ENCODE measurements at places on chromosomes 5 and 9.

DNA sequence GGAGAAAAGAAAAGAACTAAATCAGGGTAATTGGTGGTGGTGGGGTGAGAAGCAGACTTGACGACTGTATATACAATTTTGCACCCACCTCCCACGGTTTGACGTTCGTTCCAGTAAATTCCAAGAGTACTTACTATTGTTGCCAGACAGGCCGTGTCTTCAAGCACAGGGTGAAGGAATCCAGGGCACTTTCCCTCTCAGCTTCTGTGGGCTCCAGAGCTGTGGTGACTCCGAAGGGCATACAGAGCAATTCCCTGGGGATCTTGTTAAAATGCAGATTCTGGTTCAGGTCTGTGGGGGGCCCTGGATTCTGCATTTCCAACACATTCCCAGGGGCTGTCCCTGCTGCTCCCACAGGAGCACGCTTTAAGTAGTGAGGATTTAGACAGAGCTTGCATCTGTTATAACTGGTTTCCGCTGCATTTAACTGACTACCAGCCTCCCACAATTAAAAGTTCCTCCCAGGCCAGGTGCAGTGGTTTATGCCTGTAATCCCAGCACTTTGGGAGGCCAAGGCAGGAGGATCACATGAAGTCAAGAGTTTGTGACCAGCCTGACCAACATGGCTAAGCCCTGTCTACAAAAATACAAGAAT lies 49.3 kb upstream of the FANCC start:
- no peak for DNase-seq

DNA sequence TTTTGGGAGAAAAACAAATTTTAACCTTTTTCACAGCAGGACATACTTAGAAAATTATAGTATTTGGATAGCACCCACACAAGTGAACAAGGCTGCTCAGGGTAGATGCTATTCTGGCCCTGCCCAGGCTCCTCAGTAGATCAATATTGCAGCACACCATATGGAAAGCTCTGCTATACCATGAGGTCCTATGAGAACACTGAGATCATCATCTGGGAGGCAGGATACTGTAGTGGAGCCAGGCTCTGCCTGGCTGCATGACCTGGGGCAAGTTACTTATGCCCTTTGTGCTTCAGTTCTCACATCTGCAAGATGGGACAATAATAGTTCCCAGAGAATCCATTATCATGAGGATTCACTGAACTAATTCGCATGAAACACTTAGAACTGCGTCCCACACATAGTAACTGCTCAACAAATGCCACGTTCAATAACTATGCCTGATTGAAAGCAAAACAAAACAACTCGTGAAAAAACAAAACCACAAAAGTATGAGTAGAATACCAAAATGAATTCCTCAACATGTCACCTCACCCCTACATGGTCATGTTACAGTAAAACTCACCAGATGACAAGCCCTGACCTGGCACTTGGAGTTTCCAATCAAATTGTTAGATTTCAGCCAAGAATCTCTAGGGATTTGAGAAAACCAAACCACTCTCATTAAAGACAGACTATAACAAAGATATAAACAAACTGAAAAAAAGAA lies 31.9 kb downstream of the ARSB start:
- DNase-seq: no peak

DNA sequence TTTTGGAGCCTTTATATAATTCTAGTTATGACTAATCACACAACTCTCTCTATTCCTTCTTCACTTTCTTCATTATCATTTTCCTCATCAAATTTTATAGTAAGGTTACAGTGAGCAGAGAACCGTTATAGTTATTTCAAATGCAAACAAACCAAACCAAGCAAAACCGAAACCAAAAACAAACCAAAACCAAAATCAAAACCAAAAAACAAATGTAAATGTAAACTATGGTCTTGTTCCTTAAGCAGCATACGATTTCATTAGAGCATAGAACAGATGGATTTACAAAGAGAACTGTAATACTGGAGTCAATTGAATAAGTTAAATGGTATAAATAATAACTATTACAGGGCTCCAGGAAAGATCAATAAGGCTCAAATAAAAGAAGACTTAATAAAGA lies 447.1 kb downstream of the LRRC70 start:
- no peak for DNase-seq

- DNase-seq: no peak
These were observed 21.0 kb downstream of the F2RL2 start for GRCh38 chr5:76602094-76602726.

GRCh38 chr5:55540525-55540924 lies 5.8 kb upstream of the PLPP1 start:
- DNase-seq: no peak

DNA sequence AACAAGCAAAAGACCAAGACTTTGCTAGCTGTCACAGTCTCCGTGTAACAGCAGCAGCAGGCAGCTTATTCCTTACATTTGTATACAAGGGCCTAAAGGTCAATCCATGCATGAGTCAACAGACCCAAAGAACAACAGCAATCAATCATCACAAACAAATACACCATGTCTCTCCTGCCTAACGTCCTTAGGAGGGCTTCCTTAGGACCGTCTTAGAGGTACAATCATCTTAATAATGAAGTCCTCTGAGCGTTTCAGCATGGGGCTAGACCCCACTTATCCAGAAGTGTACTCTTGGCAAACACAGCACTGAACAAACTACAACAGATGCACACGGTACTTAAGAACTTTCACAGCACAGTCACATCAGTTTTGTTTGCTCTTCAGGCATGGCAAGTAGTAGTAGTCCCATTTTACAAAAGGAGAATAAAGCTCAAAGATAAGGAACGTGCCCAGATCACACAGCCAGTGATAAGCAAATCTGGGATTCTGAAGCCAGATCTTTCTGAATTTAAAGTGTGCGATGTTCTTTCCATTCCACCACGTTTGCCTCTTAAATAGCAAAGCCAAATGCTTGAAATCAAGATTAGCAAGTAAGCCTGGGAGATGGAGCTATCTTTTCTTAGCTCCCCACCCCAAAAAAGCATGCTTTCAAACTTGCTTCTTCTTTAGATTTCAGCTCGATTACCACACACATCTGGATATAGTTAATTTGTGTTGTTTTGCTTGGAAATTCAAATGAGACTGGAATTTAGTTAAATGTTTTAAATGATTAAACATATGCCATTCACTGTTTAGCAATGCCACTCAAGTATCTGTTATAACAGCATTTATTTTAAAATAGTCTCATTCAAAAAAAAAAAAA lies 24.2 kb downstream of the PSMB7 start:
- no peak for DNase-seq

DNA sequence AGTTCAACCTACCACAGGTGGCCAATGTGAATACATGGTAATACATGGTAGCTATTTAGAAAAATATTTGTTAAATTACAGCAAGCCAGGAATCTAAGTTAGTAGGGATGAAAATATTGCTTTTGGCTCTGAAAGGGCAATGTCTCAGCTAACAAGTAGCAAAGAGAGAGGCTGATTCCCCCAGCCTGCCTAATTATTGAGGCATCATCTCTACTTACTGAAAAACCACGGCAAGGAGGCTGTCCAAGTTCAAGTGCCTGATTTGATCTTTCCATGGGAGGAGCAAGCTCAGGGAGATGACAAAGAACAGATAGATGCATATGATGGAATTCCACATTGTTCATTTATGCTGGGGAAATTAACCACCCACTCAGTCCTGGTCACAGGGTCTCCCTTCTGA lies 28.7 kb upstream of the UBTD2 start:
- DNase-seq: no peak

DNA sequence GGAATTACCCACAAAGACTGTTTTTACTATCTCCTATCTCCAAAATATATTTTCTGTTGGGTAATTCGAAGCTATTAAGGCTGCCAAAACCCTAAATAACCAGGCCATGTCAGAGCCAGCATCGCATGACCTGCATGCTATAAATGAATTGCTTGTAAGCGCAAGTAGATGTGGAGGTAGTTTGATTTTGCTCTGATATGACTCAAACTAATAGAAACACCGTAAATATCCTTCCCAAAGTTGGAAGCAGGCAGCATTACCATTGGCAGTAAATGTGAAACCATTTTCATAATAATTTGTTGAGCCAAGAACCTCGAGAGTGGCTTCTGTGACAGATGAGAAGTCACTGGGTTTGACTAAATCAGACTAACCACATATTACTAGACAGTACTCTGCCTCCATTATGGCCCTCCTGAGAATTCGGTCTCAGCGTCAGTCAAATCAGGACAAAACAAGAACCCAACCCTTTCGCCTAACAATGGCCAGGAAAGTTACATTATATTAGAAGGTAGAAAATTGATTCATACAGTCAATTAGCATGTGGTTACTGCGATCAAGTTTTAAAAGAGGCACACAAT lies 289.8 kb downstream of the SPOCK1 start:
- DNase-seq: no peak

GRCh38 chr9:29039258-29039657 lies 1466.0 kb upstream of the C9orf72 start:
- no peak for DNase-seq

DNA sequence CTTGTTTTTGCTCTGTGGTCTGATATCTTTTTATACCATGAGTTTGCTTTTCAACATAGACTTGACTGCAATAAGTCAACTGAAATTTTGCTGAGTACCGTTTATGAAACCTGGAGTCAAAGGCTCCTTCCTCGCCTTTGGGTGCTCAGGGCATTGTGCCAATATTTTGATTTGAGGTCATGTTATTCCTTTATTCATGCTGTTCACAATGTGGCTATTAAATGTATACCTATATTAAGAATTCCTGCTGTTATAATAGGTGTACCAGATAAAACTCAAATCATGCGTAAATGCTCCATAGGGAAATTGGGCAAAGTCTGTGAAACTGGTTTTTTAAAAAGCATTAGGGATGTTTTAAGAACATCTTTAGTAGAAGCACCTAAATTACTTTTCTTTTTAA lies 334.0 kb upstream of the NUDT12 start:
- DNase-seq: no peak

DNA sequence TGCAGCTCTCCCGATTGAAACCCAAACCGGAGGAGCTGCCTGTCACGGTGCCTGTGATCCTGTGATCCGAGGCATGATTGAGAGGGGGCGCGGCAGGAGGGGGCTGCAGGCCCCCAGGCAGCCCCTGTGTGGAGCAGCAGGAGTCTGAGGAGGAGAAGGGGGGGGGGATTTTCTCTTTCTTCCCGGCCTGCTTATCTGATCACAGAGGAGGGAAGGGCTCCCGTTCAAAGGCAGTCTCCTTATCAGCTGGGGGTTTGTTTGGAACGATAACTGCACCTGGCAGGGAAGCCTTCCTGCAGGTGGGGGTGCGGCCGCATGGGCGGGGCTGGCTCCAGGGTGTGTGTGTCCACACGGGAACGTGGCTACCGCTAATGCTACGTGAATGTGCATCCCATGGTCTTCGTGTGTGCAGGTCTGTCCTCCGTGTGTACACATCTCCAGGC lies 38.4 kb downstream of the LMX1B start:
- DNase-seq: no peak

GRCh38 chr9:137237759-137238726 lies 3.0 kb upstream of the TUBB4B start:
- DNase-seq: no peak

DNA sequence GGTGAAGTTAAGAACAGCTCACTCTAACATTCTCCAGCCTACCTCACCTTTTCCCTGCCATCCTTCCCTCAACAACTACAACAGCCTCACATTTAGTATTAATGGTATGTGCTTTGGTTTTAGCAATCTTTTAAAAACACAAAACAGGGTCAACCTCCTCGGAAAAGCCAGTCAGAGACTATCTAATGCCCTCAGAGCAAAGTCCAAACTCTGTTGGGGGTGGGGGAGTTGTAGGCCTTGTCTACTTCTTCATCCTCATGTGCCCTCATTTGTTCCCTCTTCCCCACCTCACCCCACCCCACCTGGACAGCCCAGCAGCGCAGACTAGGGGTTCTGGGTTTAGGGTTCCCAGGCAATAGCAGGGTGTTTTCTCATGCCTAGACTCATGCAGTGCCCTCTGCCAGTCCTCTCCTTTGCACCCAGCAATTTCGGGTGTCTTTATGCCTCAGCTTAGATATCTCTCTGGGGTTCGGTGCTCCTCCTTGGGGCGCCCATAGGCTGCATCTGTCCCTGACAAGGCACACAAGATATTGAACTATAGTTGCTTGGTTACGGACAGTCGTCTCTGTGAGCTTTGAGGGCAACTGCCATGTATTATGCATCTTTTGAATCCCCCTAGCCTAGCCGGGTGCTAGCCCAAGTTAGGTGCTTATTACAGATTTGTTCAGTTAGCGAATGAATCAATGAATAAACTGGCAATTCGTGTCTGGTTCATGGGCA lies 762 bp upstream of the TCOF1 start:
- no peak for DNase-seq

DNA sequence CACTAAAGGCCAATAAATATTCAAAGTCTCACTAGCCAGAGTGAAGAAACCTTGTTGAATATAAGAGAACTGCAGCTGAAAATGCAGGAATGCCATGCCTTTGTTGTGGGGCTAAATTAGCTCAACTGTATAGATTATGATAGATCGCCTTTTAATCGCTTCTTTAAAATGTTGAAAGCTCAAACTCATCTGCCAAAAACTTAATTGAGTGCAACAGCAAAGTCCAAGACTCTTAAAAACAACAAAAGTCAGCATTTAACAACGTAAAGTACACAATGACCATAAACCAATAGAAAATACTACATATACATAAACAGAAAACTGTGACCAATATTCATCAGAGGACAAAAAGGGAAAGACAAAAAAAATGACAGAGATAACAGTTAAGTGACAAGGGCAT lies 585.0 kb upstream of the CDH6 start:
- no peak for DNase-seq

DNA sequence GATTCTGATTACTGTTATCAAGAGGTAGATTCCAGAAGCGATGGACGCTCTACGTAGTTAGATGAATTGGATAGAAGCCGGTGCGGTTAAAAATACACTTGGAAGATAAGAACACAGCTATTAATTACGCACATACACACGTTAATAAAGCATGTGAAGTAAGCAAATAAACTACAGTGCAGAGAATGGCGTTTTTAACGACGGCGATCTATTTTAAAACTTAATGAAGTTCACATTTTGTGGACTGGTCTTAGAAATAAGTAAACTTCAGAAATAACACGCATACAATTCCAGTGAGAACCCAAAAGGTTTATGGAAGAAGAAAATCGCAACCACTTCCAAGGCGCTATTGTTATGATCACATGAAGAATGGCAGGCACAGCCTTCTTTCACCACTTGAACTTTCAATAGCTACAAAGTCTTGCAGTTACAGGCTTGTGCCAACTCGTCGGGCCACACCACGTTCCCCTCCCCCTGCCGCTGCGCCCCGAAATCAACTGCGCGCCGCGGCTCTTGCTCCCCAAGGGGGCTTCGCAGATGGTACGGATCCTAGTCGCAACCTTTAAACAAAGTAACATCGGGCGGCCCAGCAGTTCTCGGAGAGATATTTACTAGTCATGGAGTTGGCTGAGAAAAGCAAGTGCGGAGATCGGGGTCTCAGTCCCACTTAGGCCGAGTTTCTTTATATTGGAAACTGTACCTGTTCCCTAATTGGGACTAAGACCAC lies 866 bp upstream of the SEMA6A start:
- no peak for DNase-seq
